ENCODE measurements at places on chromosomes 11 and 22.

DNA sequence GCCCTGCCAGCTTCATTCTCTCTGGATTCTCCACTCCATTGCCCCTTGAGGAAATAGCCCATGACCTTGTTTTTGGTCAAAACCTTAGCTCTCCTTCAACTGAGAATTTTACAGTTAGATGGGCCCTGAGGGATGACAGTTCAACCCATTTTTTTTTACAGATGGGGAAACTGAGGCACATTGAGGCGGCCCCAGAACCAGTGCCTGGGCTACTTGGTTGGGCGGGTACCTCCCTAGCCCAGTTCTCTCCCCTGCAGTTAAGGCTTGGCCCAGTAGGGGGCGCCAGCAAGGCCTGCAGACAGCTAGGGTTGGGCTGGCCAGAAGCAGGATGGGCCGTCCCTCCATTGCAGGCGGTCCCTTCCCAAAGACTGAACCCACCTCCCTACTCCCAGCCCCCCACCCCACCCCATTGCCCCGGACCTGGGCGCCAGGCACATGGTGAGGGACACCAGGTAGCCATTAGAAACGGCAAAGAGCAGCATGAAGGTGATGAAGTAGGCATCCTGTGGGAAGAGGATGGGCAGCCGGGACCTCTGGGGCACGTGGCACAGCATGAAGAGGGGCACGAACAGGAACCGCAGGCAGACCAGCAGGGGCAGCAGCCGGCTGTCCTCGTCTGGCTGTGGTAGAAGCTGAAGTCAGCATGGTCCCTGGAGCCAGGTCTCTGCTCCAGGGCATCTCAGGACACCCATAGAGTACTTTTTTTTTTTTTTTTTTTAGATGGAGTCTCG, 7.6 kb downstream of the SLC29A2 start:
- peak; percentile 81 for DNase-seq

DNA sequence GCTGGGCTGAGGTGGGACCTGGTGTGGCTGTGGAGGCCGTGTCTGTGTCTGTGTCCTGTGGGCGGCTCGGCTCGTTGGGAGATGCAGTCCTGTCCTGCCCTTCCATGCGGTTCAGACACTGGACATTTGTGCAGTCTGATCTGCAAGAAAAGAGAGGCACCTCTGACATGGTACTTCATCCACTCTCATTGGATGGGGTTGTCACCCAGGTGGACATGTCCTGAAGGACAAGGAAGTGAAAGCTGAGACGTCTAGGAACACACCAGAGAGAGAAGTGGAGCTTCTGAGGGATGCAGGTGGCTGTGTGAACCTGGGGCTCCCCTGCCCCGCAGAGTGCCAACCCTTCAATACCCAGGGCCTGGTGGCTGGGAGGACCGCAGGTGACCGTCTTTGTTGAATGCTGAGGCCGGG, 18.4 kb downstream of the TBX1 start:
- DNase-seq = peak; percentile 77

GRCh38 chr11:42762348-42762747, 549.4 kb upstream of the API5 start:
- no peak for DNase-seq

DNA sequence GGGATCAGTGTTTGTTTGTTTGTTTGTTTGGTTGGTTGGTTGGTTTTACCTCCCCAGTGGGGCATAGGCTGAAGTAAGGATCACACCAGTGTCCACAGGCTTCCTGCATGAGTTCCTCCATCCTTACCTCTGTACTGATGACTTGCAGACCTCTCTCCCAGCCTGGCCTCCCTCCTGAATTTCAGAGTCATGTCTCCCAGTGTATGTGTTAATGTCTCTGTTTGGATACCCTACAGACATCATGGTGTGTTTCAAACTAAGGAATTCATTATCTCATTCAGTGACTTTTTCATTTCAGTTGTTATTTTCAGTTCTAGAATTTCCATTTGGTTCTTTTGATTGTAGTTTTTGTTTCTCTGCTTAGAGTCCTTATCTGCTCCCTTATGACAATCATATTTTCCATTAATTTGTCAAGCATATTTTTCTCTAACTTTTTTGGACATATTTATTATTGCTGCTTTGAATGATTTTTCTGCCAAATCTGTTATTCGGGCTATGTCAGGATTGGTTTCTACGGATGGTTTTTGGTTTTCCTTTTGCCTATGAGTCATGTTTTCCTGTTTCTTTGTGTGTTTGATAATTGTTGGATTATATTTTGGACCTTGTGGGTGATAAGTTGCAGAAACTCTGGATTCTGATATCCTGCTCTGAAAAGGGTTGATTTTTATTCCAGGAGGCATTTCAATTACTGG, 23.6 kb downstream of the MYEOV start:
- peak; percentile 5 for DNase-seq

DNA sequence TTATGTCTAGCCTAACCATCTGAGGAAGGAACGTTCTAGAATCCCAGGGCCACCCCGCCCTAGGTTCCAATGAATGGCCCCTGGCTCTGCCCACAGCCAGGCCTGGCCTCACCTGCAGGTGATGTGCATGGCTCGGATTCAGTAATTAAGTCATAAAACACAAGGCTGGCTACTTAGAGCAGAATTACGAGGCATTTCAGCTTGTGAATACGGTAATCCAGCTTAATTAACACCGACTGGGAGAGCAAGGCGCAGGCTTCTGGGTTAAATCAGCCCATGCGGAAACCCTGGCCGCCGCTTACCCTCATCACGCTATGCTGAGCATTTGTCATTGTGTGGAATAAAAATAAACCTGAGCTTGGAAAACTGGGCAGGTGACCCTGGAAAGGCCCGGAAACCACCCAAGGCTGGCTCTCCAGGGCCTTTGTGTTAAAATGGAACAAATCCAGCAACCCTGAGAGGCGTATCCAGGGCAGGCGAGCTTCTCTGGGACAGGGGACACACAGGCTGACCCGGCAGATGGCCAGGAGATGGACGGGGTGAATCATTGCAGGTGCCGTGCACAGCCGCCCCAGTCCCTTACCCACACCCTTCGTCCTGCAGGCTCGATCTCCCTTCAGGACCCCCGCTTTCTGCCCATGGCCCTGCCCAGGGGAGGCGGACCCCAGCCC, 220.2 kb downstream of the CTTN start:
- no peak for DNase-seq

DNA sequence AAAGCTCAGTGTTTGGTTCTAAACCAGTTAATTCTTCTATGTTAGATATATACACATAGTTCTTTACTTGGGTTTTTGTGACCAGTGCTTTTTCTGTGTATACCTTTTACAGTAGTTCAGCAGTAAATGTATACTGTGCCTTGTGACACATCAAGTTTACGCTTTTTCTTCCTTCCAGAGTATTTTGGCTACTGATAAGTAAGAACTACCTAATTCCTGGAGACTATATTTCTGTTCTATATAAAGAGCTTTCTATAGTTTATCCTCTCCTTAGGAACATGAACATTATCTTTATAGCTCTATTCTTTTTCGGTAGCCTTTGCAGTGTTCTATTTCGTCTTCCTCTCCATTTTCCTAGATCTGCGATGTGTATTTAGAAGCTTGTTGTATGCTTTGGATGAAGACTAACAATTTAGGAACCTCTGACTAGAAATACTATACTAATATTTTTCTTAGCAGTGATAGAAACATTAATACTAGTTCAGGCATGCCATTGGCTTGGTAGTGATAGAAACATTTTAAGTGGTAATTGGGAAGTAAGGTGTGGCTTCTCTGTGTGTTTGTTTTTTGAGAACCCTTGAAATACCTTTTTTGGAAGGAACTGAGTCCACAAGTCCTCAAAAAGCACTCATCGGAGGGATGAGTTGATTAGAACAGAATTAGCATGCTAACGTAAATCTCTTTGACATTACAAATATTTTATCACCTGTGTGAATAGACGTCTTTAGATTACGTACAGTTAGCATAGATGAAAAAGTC, 74.6 kb downstream of the ARHGEF12 start:
- DNase-seq = no peak

DNA sequence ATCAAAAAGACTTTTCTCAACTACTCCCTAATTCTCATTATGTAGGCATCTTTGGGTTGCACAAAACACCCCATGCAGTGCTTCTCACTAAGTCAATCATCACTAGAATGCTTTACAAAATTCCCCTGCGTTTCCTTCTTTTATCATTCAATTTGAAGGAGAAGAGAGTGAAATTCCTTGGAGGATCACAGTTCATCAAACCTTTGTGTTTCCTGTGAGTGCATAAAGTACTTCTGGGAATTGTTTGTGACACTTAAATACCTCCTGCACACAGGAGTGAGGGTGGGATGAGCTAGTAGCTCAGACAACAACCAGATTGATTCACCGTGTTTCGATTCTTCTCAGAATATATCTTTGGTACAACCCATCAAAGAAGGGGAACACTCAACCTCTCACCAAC, 3.7 kb upstream of the OR5AR1 start:
- no peak for DNase-seq

- no peak for DNase-seq
Observed at GRCh38 chr11:81839976-81840375, 893.7 kb downstream of the FAM181B start.

DNA sequence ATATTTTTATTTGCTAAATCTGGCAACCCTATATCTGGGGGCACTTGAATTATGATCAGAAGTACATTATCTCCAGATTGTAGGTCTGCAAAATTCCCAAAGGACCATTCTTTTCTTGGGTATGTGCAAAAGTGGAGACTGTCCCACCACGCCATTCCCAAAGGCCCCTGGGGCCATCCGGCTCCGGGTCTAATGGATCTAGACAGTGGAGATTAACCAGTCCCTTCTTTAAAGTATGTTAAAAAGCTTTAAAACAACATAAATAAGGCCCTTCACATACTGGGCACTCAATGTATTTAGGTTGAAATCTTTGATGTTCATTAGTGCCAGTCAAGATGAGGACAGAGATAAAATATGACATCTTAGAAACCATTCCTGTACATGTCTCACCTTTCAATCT, 124.1 kb downstream of the MAML2 start:
- no peak for DNase-seq

- no peak for DNase-seq
Observed at GRCh38 chr11:15909937-15910598, 446.3 kb downstream of the SOX6 start.

DNA sequence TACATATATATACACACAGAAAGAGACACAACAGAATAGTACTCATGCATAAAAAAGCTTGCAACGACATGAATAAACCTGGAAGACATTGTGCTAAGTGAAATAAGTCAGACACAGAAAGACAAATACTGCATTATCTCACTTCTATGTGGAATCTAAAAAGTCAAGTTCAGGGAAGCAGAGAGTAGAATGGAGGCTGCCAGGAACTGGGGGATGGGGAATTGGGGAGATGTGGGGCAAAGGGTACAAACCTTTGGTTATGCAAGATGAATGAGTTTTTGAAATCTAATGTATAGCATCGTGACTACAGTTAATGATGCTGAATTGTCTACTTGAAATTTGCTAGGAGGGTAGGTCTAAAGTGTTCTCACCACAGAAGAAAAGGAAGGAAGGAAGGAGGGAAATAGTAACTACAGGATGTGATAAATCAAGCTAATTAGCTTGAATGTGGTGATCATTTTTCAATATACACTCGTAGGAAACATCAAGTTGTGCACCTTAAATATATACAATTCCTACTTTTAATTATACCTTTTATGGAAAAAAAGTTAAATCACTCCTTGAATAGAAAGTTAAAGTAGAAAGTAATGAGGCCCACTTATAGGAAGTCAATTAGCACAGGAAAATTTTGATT, 33.8 kb downstream of the MMP13 start:
- no peak for DNase-seq

DNA sequence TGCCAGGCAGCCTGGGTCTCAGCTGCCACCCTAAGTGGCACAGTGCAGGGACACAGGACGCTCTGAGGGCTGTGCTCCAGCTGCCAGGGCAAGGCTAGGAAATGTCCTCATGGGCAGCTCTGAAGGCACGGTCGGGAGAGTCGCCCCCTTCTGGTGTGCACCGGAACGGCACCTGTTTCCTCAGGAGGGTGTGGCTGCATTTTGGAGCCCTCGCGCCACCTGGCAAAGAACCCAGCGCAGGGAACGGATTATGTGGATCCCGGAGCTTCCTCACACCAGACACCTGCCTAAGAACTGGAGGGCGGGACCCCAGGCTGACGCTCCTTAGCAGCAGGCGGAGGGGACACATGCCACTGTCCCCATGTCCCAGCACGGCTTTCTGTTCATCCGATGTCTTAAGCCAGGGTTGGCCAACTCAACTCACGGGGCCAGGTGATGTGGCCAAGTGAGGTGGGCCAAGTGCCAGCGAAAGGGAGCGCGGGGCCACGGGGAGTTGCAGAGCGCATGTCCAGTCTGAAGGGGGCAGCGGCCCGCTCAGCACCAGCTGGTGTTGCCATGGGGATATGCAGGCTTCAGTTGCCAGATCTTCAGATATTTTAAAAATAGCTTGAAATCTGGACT, 5.1 kb upstream of the SLC22A8 start:
- DNase-seq = no peak

Measured in posterior vena cava (tissue), 2 donors.